ENCODE measurements at places on chromosomes 11 and 22.

- no peak for DNase-seq
These were observed 27.6 kb downstream of the SCN4B start for GRCh38 chr11:118124929-118125535.

- DNase-seq, result peak; percentile 93
These were observed 7.5 kb downstream of the FREY1 start for GRCh38 chr11:45899448-45900174.

DNA sequence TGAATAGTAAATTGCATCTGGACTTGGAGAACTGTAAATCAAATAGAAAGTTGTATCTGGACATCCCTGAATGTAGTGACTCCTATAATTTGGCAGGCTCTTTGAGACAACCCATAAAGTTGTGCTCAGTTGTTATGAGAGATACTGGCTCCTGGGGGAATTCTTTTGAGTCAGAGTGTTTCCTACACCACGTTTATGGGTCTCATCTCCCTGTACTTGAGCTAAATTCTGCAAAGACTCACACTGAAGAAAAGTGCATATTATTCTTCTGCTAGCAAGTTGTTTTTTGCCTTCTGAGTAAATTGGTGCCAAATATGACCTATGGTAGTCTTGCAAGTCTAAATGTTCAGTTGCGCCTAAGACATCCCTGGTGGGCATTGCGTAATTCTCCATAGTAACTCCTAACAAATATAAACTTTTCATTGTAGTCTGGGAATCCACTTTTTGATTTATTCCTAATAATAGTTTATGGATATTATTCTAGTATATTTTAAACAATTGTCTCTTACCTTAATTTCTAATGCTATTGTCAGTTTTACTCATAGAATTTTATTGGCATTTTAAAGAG is 5.0 kb downstream of the ZNF215 start:
- DNase-seq, result no peak

- no peak for DNase-seq
These were observed 377.7 kb downstream of the BRD1 start for GRCh38 chr22:49449811-49450446.

DNA sequence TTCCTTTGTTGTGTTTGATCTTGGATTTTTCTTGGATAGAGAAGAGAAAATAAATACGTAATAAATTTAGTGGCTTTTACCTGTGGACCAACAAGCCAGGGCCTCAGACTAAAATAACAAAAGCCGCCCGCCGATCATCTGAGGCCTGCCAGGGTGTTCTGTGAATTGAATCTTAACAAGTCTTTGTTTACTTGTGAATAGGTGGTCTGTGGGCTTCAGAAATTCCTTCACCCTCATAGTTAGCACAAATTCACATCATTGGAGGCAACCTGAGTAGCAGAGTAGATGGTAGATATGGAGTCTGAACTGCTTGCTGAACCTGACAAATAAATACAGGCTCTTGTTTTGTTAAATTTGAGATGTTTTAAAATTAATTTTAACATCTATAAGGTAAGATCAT is 176.3 kb upstream of the MTNR1B start:
- DNase-seq, result no peak

DNA sequence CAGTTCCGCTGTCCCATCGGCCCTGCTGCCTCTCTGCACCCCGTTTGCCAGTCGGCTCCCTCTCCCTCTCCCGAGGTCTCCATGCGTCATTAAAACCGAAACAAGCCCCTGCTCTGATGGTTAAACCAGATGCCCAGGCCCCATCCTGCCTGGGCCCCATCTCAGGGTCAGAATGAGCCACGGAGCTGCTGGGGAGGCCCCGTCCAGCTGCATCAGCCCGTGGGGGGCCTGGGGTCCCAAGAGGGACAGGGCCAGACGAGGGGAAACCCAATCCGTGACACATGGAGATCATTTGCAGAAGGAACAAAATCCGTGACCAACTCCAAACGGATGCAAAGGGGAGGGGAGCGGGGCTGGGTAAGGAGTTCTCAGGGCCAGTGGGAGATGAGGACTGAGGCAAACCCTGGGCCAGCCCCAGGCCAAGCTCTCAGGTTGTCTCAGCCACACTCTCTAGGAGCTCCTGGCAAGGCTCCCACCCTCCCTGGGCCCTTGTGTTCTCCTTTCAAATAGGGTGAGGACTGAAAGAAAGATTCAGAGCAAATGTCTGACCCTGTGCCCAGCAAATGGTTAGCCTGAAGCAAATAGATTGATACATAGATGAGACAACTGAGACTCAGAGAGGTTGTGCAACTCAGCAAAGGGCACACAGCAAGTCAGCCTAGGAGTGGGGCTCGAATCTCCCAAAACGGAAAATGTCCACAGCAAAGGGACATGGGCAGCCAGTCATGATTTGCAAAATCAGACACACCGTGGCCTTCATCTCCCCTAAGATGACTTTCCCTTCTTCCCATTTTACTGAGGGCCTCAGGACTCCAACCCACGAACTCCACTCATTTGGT is 162.1 kb downstream of the MN1 start:
- DNase-seq, result no peak

GRCh38 chr22:47551431-47551775 is 789.0 kb downstream of the TBC1D22A start:
- no peak for DNase-seq

DNA sequence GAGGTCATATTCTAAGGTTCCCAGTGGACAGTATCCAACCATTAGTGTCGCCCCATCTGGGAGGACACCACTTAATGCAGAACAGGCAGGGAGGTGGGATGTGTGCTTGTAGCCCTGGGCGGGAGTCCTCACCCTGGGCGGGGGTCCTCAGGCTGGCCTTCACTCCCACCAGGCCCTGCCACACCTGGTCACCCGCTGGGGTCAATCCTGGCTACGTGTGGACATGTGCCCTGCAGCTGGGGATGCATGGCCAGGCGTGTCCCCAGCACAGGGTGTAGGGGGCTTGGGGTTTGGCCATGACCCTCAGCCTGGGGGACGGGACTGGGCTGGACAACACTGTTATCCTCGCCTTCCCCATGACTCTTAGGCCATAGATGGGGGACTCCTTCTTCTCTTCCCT is 18.8 kb downstream of the TRPM5 start:
- DNase-seq, result no peak

GRCh38 chr22:28282405-28283067 is 363.5 kb upstream of the PITPNB start:
- no peak for DNase-seq

- no peak for DNase-seq
These were observed 317 bp downstream of the BDNF start for GRCh38 chr11:27699926-27700350.

DNA sequence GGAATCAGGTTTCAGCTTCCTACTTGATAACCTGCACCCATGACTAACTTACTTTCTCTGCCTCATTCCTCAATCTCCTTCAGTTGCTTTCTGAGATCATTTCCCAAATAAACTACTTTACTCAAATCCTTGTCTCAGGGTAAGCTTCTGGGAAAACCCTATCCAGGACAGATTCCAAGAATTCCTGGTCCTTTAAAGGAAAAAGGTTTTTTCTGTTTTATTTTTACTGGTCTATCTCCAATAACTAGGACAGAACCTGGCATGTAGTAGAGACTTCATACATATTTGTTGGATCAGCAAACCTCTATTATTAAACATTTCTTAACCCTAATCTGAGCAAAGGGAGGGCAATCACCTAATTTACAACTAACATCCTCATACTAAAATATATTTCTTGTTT is 910.5 kb upstream of the CHORDC1 start:
- no peak for DNase-seq

DNA sequence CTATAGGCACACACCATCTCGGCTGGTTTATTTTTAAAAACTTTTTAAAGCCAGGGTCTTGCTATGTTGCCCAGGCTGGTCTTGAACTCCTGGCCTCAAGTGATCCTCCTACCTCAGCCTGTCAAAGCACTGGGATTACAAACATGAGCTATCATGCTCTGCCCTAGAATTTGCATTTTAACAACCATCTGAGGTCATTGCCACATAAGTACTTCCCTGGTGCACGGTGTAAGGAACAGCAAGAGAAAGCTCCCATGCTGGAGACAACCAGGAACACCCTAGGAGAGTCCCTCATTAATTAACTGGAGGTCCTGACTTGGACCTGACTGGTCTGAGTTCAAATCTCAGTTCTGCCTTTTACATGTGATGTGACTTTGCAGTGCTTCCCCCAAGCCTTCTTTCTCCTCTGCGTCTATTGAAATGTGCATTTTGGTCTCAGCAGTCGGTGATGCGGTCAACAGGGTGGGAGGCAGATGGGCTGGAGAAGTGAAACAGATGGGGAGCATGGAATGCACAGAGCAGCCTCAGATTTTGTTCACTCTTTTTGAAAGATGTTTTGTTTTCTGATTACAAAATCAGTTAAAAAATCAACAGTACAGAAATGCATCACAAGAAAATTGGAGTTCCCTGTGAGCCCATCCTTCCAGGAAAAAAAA is 146.5 kb downstream of the MYO18B start:
- no peak for DNase-seq

DNA sequence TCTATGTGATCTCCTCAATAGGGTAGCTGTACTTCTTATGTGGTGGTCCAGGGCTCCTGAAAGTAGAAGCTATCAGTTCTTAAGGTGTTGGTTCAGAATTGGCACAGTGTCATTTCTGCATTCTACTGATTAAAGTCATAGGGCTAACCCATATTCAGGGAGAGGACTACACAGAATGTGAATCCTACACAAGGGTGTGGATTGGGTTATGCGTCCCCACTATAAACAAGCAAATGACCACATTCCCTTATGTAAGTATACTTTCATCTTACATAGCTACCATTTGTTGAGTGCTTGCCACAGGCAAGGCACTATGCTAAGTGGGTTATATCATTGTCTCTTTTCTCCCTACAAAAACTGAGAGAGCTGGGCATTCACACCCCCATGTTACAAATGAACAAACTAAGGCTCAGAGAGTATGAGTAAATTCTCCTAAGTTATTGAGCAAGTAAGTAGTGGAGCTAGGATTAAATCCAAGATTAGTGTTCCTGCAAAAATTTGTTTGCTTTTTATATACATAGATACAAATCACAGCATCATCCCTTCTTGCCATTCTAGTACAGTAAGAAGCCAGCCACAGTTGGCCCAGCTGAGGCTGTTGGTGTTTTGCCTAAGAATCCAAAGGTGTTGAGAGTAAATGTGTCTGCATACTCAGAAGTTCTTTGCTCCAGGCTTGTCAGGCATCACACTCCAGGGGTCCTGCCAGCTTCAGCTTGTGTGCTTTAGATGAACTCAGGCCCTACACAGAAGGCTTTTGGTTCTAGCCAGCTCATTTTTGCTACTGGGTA is 157.8 kb downstream of the KIF18A start:
- no peak for DNase-seq

DNA sequence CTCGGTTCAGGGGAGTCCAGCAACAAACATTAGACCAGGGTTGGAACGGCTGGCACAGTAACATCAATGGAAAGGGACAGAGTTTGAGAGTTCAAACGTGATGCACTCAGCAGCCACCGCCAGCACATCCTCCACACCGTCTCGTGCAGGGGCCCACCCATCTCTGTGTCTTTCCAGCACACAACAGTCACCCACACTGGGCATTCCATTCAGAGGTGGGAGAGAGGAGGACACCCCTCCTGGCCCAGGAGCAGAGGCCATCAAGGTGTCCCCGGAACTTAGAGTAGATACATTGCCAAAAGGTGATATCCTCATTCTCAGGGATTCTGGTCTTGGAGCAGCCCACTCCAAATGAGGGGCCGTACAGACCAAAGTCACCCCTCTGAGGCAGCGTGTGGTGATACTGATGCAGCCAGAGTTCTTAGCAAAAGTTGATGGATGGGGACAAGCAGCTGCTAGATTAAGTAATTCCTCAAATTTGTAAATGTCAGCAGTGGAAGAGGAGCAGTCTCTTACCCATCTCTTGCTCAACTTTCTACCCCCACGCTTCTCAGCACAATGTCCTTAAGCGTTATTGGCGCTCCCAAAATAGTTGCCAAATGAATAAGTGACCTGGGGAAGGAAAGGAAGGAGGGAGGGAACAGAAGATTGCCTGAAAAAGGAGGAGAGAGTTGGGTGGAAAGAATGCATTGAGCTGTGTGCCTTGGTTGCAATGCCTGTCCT is 5.5 kb downstream of the SNAP29 start:
- DNase-seq, result no peak

DNA sequence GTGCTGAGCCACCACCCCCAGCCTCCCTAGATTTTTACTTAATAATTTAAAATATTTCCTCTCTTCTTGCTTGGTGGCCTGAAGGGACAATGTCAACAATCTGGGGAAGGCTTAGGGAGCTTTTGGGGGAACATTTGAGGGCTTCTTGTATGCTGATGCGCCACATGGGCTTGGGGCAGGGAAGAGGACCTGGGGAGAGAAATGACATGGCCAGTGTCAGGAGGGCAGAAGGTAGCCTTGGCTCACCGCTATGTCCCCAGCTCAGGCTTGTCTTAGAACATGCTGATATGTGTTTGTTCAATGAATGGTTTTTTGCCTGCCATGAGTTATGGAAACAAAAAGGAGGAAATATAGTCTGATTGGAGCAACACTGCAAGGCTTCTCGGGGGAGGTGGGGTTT is 51.6 kb downstream of the ST14 start:
- no peak for DNase-seq

GRCh38 chr22:42766860-42767259 is 46.2 kb upstream of the A4GALT start:
- no peak for DNase-seq

DNA sequence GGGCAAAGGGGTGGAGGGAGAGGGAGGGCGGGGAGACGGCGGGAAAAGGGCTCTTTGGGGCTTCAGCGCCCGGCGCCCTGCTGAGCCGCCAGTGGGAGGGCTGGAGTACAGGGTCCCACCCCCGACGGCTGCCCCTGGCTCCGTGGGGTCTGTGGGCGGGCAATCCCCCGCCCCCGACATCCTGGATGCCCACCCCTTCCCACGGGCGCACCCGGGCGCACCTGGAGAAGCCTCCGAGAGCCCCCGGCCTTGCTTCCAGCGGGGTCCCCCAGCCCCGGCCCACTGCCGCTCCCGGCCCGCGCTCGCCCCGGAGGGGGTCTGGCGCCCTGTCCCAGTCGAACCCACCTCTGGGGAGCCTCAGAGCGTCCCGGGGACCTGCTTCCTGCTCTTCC is 394 bp downstream of the CHRM4 start:
- DNase-seq, result no peak

- DNase-seq, result no peak
These were observed 72.2 kb downstream of the RBMXL2 start for GRCh38 chr11:7160814-7161489.

DNA sequence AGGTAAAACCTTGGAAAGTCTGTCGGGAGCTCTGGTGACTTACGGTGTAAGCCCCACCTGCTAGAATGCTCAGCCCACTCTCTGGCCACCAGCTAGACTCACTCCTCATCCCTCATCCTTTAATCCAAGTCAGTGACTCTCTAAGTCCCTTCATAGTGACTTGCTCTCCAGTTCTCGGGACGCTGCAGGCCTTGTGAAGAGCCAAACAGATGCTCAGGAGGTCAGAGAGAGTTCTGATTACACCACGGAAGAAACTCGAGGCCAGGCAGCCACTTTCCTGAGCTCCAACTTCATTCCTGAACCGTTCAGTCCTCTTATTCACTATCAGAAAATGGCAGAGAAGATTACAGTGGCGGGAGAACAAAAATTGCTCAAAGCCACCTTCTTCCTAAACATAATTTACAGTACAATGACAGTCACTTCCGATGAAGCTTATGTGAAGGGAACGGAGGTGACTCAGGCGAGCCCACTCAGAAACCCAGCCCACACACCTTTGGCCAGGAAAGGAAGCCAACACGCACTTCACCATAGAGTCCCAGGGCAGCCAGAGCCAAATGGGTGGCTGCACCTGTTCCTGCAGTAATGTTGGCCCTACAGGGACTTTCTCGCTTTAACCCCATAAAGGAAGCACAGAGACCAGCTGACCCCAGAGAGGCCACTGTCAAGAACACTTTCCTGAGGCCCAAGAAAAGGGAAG is 100.4 kb downstream of the GALNT18 start:
- DNase-seq, result peak; percentile 50

GRCh38 chr11:75158696-75159150 is 7.8 kb downstream of the SLCO2B1 start:
- no peak for DNase-seq

GRCh38 chr22:41682033-41682807 is 6.4 kb downstream of the SNU13 start:
- DNase-seq, result peak; percentile 46

Measured in NCI-H2029 (cell line).